ENCODE measurements at places on chromosomes 4 and X.

DNA sequence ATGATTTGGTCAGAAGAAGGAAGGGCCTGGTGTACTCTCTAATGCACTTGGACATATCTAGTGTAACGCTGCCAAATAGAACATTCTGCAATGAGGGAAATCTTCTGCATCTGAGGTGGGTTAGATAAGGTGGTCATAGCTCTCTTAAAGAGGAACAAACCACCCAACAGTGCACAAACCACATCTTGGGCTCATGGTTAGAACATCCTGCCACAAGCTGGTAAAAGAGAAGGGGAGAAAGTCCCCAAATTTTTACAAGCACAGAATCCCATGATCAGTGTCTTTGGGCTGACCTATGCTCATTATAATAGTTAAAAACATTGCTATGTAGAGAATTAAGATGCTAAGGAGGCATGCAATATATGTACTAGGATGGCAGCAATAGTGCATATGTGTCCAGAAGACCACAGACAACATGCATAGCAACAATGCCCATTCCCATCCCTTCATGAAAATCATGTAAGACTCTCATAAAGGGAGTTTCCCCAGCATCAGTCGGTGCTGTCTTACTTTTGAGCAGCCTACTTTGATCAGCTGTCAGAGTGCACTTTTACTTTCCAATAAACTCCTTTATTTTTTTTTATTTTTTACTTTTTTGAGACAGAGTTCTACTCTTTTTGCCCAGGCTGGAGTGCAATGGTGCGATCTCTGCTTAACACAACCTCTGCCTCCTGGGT, 99.7 kb upstream of the SLC7A11 start:
- DNase-seq, result no peak

- DNase-seq, result no peak
Observed at GRCh38 chrX:79139446-79139845, 5.0 kb upstream of the GPR174 start.

- no peak for DNase-seq
Observed at GRCh38 chrX:132532097-132532496, 43.3 kb upstream of the MBNL3 start.

DNA sequence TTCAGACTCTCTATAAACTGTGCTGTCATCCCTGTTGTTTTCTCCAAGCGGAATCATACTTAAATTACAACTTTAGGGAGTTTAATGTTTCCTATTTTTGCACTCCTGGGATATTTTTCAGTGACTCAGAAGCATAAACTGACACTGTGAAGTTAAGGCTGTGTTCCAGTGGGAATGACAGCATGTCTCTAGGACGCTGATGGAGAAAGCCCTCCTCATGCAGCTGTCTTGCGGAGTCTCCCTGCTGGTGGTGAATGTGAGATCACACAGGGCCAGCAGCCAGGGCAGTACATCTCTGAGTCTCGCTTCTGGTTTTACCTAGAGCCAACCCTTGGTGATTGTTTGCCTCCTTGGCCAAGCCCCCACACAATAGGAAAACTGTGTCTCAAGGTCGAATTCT, 53.3 kb downstream of the NFKB1 start:
- no peak for DNase-seq

GRCh38 chr4:94523617-94524016, 71.9 kb downstream of the PDLIM5 start:
- no peak for DNase-seq

GRCh38 chr4:33739884-33740632, 2504.3 kb downstream of the ARAP2 start:
- DNase-seq, result no peak

DNA sequence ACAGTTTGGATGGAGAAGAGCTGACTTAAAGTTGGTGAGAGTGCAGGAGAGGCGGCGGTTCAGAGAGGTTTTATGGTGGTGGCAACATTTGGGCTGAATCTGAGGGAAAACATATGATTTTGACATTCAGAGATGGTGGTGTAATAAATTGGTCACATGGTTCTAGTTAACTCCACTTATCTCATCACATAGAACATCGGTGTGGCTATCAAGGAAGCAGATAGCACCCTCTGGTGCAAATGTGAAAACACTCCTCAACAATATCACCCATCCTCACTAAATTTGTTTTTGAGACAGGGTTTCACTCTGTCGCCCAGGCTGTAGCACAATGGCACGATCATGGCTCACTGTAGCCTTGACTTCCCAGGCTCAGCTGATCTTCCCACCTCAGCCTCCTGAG, 28.8 kb downstream of the SUPT20HL2 start:
- DNase-seq, result no peak

GRCh38 chr4:31678356-31678755, 958.2 kb downstream of the PCDH7 start:
- DNase-seq, result no peak

DNA sequence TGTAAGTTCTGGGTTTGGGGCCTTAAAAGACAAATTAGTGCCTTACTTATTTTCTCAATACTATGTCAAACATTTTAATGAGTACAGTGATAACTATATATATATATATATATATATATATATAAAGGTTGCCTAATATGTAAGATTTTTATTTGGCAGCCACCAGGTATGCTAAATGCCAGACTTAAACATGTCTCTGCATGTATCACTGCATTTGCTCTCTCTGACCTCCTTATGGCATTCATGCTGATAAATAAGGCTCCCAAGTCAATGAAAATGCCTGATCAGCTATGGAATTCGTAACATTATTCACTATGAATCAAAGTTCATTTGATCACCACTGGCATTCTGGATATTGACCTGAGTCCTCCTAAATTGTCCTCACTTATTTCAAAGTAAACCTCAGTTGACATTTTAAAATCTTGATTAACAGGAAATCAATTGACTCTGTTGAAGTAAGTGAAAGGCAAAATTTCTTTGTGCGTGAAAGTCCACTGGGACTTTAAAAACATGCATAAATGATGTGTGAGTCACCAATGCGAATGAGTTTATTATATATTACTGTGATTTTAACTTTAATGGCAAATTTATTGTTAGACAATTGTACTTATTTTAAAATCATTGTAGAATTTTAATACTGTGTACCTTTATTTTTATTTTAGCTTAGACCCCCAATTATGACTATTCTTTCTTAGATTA, 29.2 kb upstream of the AREG start:
- DNase-seq, result no peak
